ENCODE measurements at places on chromosomes 1 and 21. TPM values are rescaled to one million over a fixed set of nuclear protein-coding genes. Genes with fewer than 3 reads are reported as not detected.

Gene CFHR2
- not detected for total RNA-seq

Gene SGIP1
- 4.4 TPM for total RNA-seq

Gene SLC6A17
- total RNA-seq, result 0.60 TPM

Gene EDARADD
- not detected for total RNA-seq

Gene UMODL1
- not detected for total RNA-seq

Gene TSTD1
- total RNA-seq, result 17.8 TPM

Gene CFAP141
- not detected for total RNA-seq

Gene ADAMTSL4
- 2.7 TPM for total RNA-seq

Gene SPRR2F
- total RNA-seq, result not detected

Gene GPR157
- 3.6 TPM for total RNA-seq

Gene AIM2
- 0.46 TPM for total RNA-seq

Gene TNFRSF8
- not detected for total RNA-seq

Gene CELF3
- not detected for total RNA-seq

Gene MEX3A
- 3.3 TPM for total RNA-seq

Data from smooth muscle cell of the umbilical artery (primary cell).